ENCODE measurements at places on chromosomes 7 and 10.
A peak's percentile ranks its signal among the peaks of the same experiment; 100 is the strongest.

GRCh38 chr10:49152037-49152436, 18.2 kb upstream of the FAM170B start:
- no peak for DNase-seq

DNA sequence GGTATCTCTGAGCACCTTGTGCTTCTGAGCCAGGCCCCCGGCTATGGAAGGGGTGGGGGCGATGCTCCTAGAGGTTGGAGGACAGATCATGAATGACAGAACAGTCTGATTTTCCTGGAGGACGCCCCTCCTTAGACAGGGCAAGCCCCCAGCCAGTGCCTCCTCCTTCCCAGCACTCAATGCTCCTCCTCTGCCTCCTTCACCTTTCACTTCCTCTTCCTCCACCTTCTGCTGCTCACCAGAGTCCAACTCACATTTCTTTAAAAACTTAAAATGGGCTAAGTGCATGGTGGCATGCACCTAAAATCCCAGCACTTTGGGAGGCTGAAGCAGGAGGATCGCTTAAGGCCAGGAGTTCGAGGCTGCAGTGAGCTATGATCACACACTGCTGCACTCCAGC, 71.1 kb upstream of the CUX1 start:
- no peak for DNase-seq

DNA sequence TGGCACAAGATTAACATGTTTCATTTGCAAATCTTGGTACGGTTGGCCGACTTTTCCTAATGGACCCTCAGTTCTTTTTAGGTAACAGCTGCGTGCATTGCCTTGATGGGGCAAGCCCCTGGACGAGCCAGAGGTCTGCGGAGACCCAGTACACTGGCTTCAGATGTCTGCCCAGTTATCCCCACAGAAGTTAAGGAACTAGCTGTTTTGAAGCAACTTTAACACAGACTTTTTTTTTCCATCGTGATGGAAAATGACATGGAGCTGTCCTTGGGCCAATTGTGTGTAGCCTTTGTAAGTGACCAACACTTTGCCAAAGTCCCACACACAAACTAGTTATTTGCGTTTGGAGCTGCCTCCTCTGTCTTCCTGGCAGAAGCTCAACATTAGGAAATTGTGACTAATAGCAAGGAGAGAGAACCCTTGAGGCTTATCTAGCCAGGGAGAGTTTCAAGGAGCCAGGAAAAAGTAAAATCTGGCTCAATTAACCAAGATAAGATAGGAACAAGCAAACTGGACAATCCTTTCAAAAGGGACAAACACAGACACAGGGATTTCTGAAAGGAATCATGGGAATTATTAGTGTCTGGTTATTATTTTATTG, 99.6 kb upstream of the BMPER start:
- DNase-seq, result no peak

DNA sequence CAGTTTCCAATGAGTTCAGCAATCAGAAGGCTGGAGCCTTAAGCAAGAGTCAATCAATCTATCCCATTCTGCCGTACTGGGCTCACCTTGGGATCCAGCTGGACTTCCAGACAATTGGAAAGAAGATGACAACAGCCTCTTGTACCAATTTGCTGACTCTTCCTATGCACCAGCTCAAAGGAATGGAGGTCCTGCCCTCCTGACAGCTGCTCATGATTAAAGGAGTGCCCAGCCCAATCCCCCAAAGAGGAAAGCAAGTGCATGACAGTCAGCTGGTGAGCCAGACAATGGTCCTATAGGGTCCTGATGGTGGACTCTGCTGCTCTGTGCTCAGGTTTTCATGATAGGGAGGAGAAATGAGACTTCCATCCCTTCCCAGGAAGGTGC, 25.1 kb downstream of the VSTM4 start:
- no peak for DNase-seq

- no peak for DNase-seq
Observed at GRCh38 chr7:105454095-105454747, 65.5 kb upstream of the SRPK2 start.

DNA sequence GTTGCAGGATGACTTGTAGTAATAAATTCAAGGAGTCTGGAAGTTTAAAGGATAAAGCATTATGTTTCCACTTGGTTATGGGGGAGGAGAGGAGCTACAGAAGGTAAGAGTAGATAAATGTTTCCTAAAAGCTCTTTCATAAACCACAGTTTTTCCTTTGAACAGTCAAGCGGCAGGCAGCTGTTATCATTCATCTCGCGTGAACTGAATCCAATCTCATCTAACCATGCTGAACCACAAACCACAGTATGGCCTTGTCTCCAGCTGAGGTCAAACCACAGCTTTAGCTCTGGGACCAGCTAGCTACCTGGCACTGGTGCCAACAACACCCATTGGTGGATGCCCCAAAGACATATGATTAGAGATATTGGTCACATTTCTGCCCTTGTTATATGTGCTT, 63.3 kb downstream of the NOC3L start:
- DNase-seq, result peak; percentile 80

GRCh38 chr7:94247970-94248369, 146.7 kb upstream of the COL1A2 start:
- DNase-seq, result no peak

- DNase-seq, result no peak
Observed at GRCh38 chr10:71965623-71966022, 1.4 kb downstream of the CHST3 start.

DNA sequence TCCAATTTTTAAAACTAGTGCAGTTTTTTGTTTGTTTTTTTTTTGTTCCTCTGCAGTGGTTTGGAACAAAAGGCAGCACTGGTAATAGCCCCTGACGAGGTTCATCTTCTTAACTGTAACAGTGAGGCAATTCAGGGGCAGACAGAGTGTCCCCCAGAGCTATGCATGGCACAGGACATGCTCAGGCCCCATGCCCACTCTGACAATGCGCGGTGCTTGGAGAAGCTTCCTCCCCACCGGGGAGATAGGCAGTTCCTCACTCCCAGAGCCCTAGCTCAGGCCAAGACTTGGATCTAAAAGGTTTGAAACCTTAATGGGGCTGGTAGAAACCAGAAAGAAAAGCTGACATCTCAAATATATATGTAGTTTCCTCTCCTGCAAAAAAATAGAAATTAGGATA, 17.9 kb upstream of the MPP7 start:
- DNase-seq, result no peak

GRCh38 chr7:129222064-129222463, 2.8 kb upstream of the AHCYL2 start:
- DNase-seq, result no peak

- no peak for DNase-seq
Observed at GRCh38 chr7:44673324-44673723, 66.9 kb downstream of the OGDH start.

- no peak for DNase-seq
Observed at GRCh38 chr7:26664274-26664673, 200.1 kb downstream of the SKAP2 start.

DNA sequence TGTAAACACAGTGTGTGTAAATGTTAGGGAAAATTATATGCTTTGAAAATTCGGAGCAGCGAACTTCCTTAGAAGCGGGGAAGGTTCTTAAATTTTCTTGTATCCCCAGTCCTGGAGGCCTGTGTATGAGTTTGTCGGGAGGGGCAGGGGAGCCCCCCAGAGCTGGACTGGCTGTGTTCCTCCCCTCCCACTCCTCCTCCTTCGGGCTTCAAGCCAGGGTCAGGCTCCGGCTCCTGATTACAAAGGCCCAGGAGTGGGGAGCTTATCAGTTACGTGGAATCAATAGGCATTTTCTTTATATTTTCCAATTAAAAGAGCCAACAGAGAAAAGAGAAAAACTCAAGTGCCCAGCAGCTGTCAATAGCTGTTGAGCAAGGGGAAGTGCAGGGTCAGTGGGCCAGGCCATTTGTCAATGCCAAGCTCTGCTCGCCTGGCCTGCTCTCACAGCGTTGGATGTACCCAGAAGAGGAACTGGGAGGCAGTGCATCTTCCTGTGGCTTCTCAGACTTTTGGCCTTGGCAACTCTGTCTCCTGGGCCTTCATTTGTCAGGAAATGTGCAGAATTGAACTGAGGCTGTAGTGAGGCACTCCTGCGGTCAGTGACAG, 156.9 kb upstream of the PCBD1 start:
- no peak for DNase-seq

GRCh38 chr7:154171422-154171821, 119.2 kb downstream of the DPP6 start:
- no peak for DNase-seq

GRCh38 chr7:69839782-69840181, 241.5 kb downstream of the AUTS2 start:
- no peak for DNase-seq

DNA sequence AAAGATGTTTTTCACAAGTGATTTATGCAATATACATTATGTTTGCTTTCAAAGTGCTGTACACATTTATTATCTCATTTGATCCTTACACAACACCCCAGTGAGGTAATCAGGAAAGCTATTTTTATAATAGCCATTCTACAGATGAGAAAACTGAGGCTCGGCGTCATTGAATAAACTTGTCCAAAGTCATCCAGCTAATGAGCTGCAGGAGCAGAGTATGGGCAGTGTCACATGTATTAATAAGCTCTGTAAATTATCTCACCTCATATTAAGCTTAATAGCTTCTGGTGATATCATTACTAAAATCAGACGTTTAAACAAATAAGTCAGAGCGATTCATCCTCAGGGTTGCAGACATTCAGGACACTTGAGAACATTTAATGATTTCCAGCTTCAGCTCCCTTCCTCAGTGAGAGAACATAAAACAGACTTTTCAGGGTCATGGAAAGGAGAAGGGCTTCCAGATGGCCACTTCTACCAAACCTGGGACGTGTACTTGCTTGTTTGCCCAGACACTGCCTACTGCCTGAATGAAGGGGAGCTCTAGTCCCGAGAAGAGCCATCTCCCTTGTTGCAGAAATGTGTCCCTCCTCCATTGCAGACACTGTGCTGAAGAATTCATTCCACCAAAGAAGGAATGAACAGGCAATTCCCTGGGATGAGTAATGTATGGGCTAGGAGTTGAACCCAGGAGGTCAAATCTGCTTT, 20.5 kb upstream of the FZD1 start:
- DNase-seq, result no peak

- no peak for DNase-seq
Observed at GRCh38 chr7:4242706-4243105, 439.4 kb upstream of the FOXK1 start.

DNA sequence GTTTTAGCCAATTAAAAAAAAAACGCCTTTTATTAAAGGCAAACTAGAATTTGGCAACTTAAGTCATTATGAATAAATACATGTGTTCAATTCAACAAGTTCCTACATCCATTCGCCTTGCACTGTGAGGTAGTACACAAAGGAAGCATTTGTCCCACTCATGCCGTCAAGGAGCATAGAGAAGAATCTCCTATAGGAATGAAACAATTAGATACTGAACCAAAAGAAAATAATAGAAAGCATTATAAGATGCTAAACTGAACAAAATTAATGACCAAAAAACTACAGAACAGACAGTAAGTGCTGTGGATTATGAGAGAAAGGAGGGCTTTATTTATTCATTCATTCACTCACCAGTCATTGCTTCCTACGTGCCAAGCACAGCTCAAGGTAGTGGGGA, 42.2 kb downstream of the SNX13 start:
- DNase-seq, result no peak
